ENCODE measurements at places on chromosomes 6 and 20.

- no peak for DNase-seq
Measured at GRCh38 chr6:83442752-83443151, 11.9 kb upstream of the ME1 start.

DNA sequence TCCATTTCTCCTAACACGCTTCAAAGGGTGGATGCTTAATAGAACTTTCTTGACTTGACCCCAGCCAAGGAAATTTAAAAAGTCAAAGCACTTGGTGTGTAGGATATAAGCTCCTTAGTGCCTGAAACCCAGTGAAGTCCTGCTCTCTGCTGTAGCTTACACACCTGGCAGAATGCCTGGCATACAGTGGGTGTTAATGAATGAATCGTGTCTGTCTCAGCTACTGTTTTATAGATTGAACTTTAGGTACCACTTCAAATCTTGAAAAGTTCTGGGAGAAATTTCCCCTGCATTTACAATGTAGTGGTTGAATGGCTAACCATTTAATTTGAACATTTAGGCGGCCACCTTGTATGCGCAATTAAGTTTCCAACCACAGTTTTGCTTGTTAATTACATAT, 70.5 kb upstream of the ZNF217 start:
- no peak for DNase-seq

DNA sequence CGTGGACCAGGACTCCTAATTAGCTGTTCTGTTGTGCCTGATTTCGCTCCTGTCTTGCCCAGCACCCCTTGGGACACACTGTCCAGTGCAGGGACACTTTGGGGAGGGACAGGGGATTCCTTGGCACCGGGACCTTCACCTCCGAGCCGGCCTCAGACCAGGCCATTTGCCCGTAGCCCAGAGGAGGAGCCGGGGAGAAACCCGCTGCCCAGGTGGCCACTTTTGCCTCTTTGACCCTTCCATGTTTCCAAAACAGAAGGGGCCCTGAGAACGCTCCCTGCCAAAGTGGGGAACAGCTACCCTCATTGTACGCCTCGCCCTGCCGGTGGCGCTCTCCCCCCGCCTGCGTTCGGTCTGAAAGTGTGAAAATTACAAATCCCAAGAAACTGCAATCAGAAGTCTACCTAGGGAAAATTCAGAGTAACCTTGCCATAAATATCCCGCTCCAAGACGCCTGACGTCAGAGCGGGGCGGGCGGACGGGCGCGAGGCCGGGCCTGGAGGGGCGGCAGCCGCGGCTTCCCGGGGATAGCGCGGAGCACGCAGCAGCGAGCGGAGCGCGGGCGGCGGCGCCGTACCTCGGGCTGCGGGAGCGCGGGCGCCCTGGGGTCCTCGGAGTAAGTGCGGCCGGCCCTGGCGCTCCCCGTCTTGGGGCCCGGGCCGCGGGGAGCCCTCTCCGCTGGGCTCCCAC, at the start of gene DAAM2:
Gene DAAM2 (plus strand): TSS at position 527 of the 690 bp plus-strand sequence. CDS start 63,927 bp downstream, outside the sequence.
- peak; percentile 89 for DNase-seq

GRCh38 chr6:34486106-34486740, 20.3 kb downstream of the PACSIN1 start:
- DNase-seq, result no peak

- DNase-seq, result no peak
Measured at GRCh38 chr20:54064939-54065338, 5.5 kb downstream of the BCAS1 start.

GRCh38 chr6:88361298-88361697, 195.2 kb upstream of the CNR1 start:
- no peak for DNase-seq

GRCh38 chr6:156254240-156254639, 522.9 kb upstream of the ARID1B start:
- no peak for DNase-seq

- DNase-seq, result no peak
Measured at GRCh38 chr6:8657522-8657921, 222.2 kb upstream of the SLC35B3 start.

- DNase-seq, result no peak
Measured at GRCh38 chr6:25659633-25660368, 7.8 kb downstream of the SCGN start.

DNA sequence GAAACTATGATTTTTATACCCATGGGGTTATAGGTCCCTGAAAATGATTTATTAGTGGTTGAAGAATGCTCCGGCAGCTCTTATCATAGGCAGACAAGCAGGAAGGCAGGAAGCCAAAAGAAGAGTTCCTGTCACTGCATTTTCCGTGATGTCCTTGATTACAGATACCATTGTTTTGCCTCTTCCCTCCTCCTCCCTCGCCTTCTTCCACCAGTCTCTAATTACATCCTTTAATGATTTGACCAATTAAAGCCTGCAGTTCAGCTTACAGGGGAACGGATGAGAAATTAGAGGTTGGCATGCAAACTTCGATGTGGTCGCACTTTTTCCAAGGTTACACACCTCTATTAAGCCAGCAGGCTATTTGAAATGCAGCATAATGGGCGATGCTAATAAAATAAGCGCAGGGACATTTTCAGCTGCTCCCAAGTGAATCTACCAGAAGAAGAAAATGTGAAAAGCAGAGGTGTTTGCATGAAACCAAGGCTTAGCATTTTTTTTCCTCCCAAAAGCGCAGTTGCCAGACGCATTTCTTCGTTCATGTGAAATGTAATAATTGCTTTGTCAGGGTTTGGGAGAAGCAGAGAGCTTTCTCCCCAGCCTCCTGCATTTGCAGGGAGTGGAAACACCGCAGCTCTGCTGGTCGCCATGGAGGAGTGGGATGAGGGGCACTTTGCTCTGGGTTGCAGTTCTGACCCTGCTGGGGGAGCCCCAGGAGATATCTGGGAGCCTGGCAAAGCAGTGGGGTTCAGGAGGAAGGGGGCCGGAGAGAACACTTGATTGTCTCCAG, 6.0 kb downstream of the NOX3 start:
- DNase-seq, result no peak
